B cell (primary cell): ENCODE measurements at places on chromosomes 6 and 20.

DNA sequence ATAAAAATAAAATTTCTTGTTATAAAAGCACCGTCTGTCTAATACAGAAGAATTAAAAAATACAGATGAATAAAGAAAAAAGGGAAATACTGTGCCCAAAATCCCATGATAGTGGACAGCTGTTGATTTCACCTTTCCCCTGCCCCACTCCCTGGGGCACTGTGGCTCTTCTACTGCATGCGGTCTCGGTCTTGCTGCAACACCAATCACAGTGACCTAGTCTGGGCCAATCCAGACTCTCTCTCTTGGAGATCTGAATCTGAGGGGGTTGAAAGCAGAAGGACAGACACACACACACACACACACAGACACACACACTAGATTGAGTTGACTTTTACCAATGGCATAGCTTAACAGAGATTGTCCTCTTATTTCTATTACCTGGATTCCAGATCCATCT, 70.5 kb upstream of the FYN start:
- DNase-seq, result no peak

- no peak for DNase-seq
These were observed 1.4 kb upstream of the COL11A2 start for GRCh38 chr6:33193619-33194018.

DNA sequence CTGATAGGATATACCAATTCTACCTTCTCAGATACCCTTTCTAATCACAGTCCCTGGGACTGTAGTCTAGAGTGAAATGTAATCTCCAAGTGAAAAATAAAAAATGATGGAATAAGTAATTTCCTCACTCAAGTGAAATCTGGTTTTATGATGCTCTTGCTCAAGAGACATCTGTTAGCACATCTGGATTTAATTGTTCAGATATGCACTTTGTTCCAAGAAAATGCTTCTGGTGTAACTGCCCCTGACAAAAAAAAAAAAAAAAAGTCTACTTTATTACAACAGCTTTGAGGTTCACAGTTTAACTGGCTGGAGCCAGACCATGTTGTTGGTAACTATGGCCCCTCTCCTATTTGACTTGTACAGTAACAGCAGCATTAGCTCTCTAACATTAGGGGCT, 251.8 kb downstream of the BTBD9 start:
- no peak for DNase-seq

- no peak for DNase-seq
These were observed 90.9 kb upstream of the LGSN start for GRCh38 chr6:63410435-63411426.

- DNase-seq, result peak; percentile 23
These were observed 207.9 kb downstream of the MYLK4 start for GRCh38 chr6:2542858-2543218.

- DNase-seq, result peak; percentile 48
These were observed 113.1 kb downstream of the ADAT2 start for GRCh38 chr6:143337201-143337949.

DNA sequence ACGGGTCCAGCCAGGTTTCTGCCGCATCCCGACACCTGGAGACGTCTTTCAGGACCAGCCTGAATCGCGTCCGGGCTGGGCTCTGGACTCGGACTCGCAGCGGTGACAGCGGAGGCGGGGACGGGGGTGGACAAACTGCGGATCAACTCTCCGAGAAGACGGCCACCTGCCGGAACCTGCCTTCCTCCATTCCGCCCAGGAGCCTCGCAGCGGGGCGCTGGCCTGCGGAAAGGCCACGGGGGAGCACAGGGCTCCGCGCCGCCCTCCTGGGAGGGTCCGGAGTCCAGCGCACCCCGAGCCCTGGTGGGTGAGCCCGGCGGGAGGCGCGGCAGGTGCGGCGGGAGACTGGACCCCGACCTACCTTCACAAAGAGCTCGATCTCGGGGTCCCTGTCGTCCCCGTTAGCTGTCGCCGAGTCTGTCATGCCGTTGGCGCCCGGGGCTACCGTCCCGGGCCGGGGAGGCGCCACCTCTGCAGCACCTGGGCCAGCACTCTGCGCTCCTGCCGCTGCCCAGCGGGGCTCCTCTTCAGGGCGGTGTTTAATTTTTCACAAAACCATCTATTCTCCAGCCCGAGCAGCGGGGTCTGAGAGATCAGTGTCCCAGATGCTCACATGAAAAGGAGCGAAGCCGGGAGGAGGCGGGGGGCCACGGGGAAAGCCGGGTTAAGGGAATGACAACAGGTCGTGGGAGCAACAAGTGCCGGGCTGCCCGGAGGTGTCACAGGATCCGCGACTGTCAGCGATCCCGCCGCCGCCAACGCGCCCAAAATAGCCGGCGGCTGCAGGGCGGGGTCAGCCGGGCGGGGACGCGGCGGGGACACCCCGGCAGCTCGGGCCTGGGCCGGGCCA, at the start of gene CLIC5:
TSS of gene CLIC5 (minus strand) at position 742 of the 850 bp plus-strand sequence. CDS start at position 424, 318 bp downstream.
- DNase-seq, result peak; percentile 45

- no peak for DNase-seq
These were observed 5.0 kb upstream of the HSPA12B start for GRCh38 chr20:3727401-3728021.

DNA sequence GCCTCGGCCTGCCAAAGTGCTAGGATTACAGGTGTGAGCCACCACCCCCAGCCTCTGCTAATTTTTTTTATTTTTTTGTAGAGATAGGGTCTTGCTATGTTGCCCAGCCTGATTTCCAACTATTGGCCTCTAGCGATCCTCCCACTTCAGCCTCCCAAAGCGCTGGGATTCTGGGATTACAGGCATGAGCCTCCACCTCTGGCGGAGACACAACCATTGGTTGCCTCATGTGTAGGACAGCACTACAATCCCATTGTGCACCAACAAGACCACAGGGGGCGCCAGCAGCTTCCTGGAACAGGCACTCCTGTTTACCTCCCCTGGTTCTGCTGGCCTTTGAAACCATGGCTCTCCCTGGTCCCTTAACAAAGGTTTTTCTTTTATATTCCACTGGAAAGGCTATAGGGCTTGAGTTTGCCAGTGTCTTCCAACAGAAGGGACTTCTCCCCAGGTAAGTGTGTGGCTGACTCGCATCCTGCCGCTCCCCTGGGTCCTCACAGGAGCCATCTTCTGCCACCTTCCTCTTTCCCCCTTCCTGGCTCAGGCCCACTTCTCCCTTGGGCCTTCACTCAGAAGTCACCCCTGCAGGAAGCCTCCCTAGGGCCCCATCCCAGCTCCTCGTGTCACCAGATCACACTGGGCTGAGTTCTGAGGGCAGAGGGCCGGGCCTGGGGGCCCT, 39.2 kb upstream of the TLDC2 start:
- peak; percentile 65 for DNase-seq

DNA sequence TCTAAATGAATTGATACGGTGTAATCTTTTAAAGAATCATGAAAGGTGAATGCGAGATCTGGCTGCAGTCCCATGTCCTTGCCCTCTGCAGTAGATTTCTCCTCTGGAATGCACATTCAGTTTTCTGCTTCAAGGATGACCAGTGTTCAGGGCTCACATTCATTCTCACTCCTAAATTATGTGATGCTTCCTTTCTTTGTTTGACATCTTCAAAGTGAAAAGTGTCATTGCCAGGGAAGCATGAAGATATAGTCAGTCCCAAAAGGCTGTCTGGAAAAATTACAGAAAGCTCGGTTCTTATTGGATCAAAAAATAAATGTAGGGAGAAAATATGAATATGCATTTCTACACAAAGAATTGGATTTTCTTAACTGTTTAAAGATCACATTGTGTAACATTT, 395.6 kb downstream of the NKAIN2 start:
- no peak for DNase-seq

DNA sequence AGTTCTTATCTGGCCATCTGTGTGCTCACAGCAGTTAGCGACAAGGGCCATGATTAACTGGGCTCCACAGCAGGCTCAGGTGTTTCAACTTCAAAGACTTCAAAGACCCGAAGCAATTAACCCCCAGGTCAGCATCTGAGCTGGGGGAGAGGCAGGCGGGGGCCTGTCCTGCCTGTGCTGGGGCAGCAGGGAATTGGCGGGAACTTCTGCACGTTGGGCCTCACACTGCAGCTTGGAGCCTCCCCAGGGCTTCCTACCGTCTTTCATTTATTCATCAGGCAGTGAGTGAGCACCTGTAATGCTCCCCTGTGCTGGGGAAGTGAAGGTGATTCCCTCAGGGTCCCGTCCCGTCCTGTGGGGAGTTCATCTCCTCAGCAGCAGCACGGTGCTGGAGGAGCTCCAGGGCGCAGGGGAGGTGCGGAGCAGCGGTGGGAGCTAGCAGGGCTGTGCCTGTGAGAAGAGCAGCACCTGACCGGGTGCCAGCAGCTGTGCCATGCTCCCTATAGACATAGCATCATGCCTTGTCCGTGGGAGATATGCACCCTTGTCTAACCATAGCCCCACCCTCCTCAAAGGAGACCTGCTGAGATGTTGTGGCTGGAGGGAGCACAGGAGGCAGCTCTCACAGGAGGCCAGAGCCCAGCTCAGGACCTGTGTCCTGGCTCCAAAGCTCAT, 51.8 kb upstream of the FRMD1 start:
- no peak for DNase-seq

GRCh38 chr6:104859225-104860146, at the start of gene HACE1:
HACE1 (minus strand) TSS chr6:104859919; CDS start chr6:104859642, 277 bp downstream.
- peak; percentile 90 for DNase-seq

DNA sequence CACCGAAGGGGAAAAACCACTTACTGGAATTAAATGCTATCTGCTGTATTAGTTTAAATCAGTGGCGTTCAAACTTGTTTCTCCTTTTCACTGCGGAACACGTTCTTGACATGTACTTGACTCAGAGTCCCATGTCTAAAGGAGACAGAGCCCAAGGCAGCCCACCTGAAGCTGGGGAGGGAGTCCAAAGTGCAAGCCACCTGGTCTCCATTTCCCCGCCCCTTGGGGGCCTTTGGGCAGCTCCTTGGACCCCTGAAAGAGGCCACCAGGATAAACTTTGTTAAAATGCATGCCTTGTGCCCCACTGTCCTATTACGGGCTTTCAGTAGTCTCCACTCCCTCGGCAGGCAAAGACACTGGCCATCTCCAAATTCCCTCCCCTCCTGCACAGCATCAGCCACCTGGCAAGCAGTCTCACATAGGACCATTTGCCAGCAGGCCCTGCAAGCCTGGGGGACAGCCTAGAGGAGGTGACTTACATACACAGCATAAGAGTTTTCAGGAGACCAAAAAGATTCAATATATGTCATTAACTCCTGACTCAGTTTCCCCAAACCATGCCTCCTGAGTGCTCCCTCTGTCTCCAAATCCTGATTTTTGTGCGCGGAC, 6.7 kb downstream of the PCK1 start:
- DNase-seq, result no peak

- DNase-seq, result no peak
These were observed 29.7 kb downstream of the ZMYND8 start for GRCh38 chr20:47326658-47327268.

DNA sequence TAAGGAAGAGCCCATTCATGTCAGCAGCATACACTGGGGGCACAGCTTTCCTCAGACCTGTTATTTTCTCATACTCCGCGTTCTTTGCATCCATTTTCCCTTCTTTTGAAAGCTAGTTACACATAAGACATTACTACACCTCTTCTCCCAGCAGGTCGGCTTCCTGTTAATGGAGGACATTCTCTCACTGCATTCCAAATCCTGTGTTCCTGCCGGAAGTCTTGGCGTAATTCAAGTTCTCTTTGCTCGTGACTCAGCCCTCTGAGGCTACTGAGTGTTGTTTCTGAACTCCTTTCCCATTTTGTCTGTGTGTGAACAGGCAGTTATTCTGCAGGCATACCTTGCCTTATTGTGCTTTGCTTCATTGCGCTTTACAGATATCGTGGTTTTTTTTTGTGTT, 97.5 kb upstream of the ZBTB24 start:
- DNase-seq, result no peak

DNA sequence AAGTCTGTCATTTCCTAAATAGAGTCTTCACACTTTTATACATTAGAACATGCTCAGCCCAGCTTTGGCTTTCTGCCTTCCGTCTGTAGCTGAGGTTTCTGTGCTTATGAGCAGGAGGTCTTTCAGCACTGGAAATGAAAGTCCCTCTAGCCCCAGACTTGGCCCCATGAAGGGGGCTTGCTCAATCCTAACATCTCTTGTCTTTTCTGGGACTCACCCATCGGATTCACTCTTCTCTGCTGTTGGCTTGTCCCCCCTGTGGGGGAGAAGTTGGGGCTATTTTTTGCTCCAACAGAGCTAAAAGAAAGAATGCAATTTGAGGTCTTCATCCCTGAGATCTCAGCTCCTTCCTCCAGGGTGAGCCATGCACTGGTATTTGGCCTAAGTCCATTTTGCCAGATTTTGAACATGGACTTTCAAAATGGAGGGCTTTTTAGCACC, 177.7 kb downstream of the MRPL14 start:
- DNase-seq, result no peak

GRCh38 chr6:7271205-7271534, 41.8 kb downstream of the SSR1 start:
- DNase-seq, result no peak

GRCh38 chr6:46393161-46393939, 97.9 kb downstream of the RCAN2 start:
- DNase-seq, result no peak

- no peak for DNase-seq
These were observed 504.9 kb upstream of the MARCKS start for GRCh38 chr6:113352029-113352801.

- DNase-seq, result no peak
These were observed 23.0 kb upstream of the ECHDC1 start for GRCh38 chr6:127366282-127367022.

DNA sequence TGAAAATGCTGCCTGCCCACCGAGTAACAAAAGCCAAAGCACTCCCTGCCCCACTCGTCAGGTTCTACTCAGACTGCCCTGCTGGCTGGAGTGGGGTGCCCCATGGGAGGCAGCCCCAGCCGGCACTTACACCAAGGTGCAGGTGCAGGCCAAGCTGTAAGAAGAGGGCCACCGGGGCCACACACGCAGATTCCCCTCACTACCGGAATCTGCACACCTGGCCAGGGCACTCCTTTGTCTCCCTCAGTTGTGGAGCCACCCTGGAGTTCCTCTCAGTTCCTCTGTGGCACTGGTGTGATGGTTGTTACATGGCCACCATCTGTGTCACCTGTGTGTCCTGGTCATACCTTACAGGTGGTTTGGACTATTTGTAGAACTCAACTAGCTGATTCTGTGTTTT, 112.4 kb downstream of the FOXO3 start:
- DNase-seq, result no peak

DNA sequence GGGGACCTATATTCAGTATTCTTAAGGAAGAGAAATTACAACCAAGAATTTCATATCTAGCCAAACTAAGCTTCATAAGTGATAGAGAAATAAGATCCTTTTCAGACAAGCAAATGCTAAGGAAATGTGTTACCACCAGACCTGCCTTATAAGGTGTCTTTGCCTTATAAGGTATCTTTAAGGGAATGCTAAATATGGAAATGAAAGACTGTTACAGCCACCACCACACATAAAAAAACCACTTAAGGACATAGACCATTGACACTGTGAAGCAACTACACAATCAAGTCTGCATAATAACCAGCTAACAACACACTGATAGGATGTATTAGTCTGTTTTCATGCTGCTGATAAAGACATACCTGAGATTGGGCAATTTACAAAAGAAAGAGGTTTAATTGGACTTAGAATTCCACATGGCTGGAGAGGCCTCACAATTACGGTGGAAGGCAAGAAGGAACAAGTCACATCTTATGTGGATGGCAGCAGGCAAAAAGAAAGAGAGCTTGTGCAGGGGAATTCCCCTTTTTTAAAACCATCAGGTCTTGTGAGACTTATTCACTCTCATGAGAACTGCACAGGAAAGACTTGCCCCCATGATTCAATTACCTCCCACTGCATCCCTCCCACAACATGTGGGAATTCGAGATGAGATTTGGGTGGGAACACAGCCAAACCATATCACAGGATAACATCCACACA, 119.2 kb upstream of the LAMA2 start:
- DNase-seq, result no peak
